D721Med (cell line): ENCODE measurements at places on chromosomes 2 and 18.

DNA sequence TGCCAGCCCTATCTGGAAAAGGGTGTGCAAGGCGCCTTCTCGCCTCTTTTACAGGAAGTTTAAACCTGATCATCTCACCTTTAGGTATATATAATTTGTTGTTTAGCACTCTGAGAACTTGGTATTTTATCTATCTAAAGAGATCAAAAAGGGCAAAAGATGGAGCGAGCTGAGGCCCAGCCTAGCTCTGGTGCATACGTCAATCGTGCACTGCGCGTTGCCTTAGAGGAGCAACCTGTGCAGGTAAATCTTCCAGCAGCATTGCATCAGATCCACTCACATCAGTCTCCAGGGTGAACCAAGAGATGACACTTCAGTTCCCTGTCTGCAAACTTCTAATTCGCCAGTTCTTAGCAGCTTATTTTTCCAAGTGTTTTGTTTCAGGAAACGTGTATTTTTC is 15.4 kb downstream of the BCL11A start:
- DNase-seq: no peak

- DNase-seq: no peak
These were observed 23.1 kb upstream of the RAB31 start for GRCh38 chr18:9684881-9685614.

DNA sequence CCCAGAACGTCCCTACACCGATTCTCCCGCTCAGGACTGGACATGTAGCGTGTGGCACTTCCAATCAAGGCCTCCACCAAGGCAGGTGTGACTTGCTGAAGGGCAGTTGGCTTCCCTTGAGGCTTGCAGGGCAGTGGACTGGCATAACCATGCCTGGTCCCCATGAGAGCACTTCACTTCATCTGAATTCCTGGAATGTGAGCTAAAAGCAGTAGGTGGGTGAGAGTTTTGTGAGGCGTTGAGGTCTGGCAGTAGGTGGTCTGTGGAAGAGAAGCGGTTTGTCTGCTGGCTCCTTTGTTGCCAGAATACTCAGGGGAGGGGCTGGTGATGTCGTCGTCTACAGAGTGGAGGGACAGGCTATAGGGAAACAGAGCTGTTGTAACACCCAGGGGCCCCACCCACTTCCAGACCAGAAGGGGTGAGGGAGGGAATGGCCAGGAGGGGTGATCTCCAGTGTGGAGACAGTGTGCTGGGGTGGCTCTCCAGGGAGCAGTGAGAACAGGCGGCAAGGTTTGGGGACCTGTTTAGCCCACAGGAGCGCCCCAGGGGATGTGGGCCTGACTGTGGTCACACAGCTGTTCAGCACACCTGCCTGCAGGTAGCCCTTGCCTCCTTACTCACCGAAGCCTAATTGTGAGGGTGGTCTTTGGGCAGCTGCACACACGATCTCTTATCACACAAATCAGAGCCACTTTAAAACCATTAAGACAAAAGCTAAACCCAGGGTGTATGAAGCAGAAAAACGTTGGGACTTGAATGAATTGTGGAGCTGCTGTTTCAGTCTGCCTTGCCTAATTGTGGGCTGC is 21.5 kb upstream of the ALKAL2 start:
- no peak for DNase-seq

DNA sequence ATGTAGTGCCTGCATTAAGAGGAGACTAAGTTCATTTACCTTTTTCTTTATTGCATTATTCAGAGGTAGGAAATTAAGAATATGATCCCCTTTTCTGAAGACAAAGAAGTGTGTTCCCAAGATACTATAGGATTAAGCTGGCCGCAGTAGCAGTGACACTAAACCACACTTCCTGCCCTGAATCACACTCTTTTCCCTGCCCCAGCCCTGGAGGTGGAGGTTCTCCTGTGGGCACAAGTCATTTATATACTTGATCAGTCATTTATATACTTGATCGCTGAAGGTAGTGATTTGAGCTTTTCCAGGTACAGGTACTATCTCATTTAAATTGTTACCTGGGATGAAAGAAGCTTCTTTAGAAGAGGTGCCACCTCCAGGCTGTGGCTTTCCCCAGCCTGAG is 78.6 kb downstream of the ARMC9 start:
- DNase-seq: no peak

GRCh38 chr2:120472031-120472430 is 126.1 kb downstream of the INHBB start:
- DNase-seq: no peak

DNA sequence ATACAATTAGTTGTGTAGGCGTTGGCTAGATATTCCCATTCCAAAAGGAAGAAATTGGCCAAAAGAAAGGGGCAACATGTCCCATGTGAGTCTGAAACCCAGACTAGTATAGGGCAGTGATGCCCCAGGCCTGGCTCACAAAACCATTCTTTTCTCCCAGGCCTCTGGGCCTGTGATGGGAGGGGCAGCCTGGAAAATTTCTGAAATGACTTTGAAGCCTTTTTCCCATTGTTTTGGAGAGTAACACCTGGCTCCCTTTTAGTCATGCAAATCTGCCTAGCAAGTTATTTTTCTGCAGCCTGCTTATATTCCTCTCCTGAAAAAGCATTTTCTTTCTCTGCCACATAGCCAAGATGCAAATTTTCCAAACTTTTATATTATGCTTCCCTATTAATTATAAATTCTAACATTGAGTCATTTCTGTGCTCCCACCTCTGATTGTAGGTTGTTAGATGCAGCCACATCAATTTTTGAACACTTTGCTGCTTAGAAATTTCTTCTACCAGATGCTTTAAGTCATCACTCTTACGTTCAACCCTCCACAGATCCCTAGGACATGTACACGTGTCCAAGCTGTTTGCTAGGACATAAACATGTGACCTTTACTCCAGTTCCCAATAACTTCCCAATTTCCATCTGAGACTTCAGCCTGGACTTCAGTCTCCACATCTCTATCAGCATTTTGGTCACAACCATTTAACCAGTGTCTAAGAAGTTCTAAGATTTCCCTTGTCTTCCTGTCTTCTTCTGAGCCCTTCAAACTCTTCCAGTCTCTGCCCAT is 76.1 kb upstream of the MC4R start:
- DNase-seq: no peak

- DNase-seq: peak; percentile 96
These were observed 125.4 kb downstream of the CTIF start for GRCh38 chr18:48663931-48664847.

DNA sequence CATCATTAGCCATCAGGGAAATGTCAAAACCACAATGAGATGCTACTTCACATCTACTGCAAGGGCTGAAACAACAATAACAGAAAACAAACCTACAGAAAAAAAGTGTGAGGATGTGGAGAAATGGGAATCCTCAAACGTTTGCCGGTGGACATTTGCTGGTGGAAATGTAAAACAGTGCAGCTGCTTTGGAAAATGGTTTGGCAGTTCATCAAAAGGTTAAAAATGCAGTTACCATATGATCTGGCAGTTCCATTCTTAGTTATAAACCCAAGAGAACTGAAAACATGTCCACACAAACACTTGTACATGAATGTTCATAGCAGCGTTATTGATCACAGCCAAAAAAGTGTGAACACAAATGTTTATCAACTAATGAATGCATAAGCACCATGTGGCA is 44.2 kb downstream of the PROC start:
- DNase-seq: no peak

- no peak for DNase-seq
These were observed 180.3 kb downstream of the ANKRD44 start for GRCh38 chr2:197130318-197130717.

GRCh38 chr18:75392226-75392578 is 35.3 kb downstream of the SMIM21 start:
- DNase-seq: no peak

DNA sequence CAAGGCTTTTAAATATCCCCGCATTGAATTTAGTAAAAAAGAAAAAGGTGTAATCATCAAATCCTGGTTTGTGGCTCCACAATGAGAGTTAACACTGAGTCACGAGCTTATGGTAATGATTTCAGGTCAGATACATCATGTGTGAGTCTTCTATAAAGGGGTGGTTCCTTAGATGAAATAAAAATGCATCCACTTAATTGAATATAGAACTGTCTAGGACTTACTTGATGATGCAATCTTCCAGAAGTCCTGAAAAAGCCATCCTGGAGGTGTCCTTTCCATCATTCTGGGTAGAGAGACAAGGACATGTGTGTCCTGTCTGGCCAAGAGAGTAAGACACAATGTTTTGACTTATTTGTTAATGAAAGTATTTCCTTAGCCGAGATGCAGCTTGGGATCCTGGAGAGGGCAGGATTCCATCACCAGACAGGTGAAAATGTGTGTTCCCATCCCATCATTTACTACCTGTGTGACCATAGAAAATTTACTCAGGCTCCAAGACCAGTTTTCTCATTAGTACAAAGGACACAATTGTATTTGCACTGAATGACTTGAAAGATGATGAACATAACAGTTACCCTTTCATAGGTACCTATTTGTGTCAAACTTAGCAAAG is 1539.8 kb upstream of the PIK3C3 start:
- no peak for DNase-seq
